ENCODE measurements at places on chromosomes 13 and 19. TPM values are rescaled to one million over a fixed set of nuclear protein-coding genes. Genes with fewer than 3 reads are reported as not detected.

The CLEC17A gene
- total RNA-seq = 0.46 TPM

- no peak for DNase-seq
These were observed 12.0 kb upstream of the SLC7A1 start for GRCh38 chr13:29607465-29607864.

The ZNF799 gene
- 2.3 TPM for total RNA-seq

The CYP4F2 gene
- total RNA-seq = not detected

DNA sequence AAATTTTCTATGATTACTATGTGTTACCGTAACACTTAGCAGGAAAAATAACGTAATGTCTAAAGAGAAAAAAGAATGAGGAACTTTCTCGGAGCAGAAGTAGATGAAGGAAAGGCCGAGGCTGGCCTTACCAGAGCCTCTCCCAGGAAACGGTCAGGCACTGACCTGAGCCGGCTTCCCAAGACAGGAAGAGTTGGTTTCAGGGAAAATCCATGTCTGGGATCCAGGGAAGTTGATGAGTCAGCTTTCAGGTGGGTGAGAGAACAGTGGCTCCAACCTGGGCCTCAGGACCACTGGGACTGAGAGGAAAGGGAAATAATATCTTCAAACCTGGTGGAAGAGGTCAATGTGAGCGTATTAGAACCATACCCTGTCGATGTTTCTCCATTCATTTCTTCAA is 93.3 kb upstream of the UBL3 start:
- no peak for DNase-seq

- DNase-seq = no peak
These were observed 74.6 kb upstream of the MEDAG start for GRCh38 chr13:30831515-30831914.

The IFNL1 gene
- total RNA-seq = 0.29 TPM

The TMEM238 gene
- total RNA-seq = 11.7 TPM

GRCh38 chr19:6457958-6458694 is 1.5 kb downstream of the SLC25A23 start:
- DNase-seq = no peak

The ZNF17 gene
- 11.0 TPM for total RNA-seq

GRCh38 chr13:111384441-111385182 is 64.2 kb downstream of the TEX29 start:
- DNase-seq = no peak

DNA sequence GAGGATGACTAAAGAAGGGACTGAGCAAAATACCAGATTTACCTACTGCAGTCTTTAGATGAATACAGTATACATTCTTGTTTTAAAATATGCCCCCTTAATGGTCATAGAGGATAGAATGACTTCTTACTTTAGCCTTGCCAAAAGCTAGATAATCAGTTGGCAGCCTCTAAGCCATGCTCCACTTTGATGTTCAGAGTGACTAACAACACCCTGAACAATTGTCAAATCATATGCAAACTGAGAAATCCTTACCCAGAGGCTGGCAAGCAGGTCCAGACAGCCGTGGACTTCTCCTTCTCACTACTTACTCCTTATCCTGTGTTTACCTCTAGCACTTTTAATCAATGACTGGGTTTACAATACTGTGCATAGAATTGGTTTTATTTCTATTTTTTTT is 23.6 kb upstream of the PHF11 start:
- DNase-seq = no peak

DNA sequence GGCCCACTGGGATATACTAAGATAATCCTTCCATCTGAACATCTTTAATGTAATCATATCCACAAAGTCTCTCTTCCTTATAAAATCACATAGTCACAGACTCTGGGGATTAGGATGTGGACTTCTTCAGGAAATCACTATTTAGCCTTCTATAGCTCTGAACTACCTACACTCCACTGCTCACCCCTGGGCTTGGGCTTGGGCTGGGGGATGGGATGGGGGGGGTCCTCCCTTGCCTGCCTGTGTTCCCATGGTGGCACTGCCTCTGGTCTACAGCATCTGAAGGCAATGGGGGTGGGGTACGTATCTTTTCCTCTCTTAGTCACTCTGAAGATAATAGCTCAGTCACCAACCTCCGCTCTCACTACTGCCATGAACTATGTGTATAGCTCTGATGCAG is 67.8 kb upstream of the SERTM1 start:
- no peak for DNase-seq

The SH2D3A gene
- 19.9 TPM for total RNA-seq

GRCh38 chr13:97215325-97215724 is 6.8 kb upstream of the MBNL2 start:
- no peak for DNase-seq

DNA sequence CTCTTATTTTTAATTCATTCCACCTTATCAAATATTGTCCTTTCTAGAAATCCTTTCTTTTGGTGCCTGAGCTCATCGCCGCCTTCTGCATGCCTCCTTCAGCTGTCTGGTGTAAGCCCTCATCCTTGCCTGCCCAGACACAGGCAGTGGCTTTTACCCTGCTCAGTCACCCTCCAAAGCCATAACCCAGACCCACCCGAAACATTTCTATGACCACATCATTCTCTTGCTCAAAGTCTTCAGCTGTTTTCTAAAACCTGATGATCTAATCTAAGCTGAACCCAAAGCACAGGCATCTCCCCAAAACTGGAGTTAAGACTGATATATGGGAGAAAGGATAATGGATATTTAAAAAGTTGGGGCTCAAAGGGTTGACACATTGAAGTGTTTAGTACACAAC is 753.7 kb upstream of the SGCG start:
- DNase-seq = no peak

DNA sequence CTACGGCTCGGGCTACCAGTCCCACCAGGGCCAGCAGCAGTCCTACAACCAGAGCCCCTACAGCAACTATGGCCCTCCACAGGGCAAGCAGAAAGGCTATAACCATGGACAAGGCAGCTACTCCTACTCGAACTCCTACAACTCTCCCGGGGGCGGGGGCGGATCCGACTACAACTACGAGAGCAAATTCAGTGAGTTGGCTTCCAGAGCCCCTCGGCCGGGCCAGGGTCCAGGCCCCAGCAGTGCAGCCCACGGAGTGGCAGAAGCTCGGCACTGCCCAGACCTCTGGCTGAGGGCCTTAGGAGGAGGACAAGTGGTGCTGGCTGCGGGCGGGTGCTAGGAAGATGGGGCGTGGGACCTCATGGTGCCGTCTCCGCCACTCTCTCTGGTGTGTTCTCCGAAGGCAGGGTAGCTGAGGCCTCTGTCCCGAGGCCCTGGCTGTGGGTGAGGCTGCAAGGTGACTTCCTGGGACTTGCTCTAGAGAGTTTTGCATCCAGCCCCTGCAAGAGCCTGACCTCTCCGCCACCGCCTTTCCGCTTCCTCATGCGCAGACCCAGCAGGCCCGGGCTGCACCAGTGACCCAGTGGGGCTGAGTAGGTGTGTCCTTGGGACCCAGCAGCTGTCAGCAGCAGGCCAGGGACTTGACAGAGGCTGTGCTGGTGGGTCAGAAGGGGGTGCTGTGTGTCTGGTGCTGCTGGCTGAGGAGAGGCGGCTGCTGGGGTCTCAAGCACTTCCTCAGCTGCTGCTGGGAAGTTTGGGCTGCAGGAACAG is 13.5 kb upstream of the QTRT1 start:
- no peak for DNase-seq

DNA sequence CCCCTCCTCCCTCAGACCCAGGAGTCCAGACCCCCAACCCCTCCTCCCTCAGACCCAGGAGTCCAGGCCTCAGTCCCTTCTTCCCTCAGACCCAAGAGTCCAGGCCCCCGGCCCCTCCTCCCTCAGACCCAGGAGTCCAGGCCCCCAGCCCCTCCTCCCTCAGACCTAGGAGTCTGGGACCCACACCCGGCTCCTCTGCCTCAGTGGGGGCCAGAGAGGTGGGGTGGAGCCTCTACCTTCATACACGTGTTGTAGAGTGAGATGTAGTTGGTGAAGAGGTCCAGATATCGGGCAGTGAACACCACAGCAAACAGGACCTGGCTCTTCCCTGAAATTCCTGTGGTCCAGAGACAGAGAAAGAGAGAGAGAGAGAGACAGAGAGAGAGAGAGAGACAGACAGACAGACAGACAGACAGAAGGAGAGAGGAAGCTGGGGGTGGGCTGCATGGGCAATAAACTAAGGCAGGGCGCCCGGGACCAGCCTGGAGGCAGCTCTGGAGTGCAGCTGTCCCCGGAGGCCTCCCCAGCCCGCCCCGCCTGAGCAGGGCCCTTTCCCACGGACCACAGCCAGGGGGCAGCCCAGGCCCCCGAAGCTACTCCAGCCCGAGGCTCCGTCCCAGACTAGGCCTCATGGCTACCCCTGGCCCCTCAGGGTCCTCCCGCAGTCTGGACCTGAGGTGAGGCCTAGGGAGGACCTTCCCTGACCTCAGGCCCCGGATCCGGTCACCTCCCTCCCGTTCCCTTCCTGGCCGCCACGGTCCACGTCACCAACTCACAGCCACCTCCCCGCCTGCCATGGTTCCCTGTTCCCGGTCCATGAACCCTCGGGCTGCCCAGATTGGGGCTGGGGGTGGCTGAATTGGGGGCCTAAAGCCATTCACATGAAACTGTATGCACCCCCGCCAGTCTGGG is 907 bp downstream of the KDELR1 start:
- peak; percentile 69 for DNase-seq

DNA sequence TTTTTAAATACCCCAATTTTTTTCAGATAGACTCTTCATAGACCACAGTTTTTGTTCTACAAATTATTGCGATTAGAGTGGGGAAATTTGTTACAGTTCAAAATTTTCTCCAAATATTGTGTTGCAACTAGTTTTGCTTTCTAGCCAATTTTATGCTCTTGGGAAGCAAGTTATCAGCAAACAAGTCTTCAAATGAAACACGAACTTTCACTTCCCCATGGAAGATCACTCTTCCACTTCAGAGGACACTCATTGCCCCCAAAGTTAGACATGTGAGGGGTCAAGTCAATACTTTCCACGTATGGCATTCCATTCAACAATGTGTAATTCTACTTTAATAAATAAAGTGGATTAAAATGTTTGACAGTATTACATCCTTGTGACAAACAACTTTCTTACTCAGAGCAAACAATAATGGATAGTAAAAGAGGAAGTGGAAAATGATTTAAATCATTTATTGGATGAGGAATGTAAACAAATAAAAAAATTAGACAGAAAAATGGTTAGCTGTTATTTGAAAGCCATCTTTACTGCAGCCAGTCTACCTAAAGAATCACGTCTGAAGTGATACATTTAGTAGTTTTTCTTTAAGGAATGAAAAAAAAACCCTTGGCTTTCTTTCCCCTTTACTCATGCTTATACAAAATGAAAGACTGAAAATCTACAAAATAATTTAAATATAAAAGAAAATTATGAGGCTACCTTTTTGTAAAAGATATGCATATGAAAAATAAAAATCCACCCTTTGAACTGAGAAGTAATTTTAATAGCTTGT is 41.2 kb upstream of the TNFSF11 start:
- no peak for DNase-seq

GRCh38 chr13:27524981-27525975 is 74.9 kb upstream of the MTIF3 start:
- DNase-seq = no peak

DNA sequence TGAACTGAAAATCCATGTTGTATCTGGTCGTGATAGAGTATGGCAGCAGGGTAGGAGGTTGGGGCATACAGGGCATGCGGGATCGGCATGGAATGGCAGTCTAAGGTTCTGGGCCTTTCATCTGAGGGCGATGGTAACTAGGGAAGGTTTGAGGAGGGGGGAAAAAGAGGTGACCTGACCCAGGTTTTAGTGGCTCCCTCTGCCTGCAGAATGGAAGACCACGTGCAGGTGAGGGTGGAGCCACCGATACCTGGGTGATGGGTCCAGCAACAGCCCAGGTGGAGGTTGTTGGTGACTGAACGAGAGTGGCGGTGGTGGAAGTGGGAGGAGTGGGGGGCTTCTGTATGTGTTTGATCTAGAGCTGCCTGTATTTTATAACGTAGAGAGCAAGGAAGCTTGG is 3.8 kb downstream of the ZNF749 start:
- no peak for DNase-seq

DNA sequence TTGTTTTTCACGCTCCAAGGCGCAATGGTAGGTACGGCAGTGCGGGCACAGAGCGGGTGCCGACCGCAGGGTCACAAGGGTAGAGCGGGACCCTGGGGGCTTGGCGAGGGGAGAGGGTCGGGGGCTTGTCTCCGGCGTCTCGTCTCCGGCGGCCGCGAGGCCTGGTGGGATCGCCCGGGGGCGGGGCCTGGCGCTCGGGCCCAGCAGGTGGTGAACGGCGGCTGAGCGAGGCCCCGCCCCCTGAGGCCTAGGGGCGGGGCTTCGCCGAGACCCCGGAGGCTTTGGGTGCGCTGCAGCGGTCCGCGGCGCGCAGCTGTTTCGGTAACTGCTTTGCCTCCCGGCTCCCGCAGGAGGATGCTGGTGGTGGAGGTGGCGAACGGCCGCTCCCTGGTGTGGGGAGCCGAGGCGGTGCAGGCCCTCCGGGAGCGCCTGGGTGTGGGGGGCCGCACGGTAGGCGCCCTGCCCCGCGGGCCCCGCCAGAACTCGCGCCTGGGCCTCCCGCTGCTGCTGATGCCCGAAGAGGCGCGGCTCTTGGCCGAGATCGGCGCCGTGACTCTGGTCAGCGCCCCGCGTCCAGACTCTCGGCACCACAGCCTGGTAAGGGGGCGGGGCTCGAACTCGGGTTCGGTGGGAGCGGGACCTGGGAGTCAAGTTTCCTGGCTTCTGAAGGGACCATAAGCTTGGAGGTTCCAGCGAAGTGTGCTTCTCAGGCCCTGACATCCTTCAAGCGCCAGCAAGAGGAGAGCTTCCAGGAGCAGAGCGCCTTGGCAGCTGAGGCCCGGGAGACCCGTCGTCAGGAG is at the start of gene TSEN34:
Gene TSEN34 (plus strand): TSS at position 298 of the 800 bp plus-strand sequence. CDS start 57 bp downstream, at position 355.
- DNase-seq = peak; percentile 93

The TLE6 gene
- 6.0 TPM for total RNA-seq

The SHISA7 gene
- not detected for total RNA-seq

DNA sequence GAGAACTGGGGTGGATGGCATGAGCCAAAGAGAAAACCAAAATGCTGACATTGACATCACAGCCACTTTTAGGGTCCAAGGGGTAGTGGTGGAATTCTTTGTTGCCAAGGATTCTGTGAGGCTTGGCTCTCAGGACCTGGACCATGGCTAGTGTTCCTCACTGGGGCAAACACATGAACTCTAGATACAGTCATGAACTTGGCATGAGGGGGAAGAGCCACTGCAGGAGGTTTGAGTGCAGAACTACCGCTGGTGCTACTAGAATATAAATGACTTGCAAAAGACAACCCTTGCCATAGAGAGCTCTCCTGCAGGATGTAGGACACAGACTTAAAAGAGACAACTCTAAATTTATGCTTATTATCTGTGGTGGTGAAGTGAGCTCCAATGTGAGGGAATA is 29.8 kb upstream of the FRY start:
- no peak for DNase-seq
